ENCODE measurements at places on chromosomes 1 and 21. TPM values are rescaled to one million over a fixed set of nuclear protein-coding genes. Genes with fewer than 3 reads are reported as not detected.

The CFHR1 gene
- not detected for total RNA-seq

The RUNX3 gene
- 13.1 TPM for total RNA-seq

The PLA2G2C gene
- not detected for total RNA-seq

The SYT6 gene
- not detected for total RNA-seq

GRCh38 chr1:23559985-23560741 lies 862 bp upstream of the ID3 start:
- H3K27ac ChIP-seq = peak overlapping the region; percentile 94
- no peak for DNase-seq
- H3K27me3 ChIP-seq = no peaks in the 10 kb centered on the region
- H3K4me3 ChIP-seq = peak overlapping the region; percentile 76
- peaks cover 10% of the 10 kb centered on the region for H3K36me3 ChIP-seq
- peaks cover 59% of the 10 kb centered on the region for H3K4me1 ChIP-seq

DNA sequence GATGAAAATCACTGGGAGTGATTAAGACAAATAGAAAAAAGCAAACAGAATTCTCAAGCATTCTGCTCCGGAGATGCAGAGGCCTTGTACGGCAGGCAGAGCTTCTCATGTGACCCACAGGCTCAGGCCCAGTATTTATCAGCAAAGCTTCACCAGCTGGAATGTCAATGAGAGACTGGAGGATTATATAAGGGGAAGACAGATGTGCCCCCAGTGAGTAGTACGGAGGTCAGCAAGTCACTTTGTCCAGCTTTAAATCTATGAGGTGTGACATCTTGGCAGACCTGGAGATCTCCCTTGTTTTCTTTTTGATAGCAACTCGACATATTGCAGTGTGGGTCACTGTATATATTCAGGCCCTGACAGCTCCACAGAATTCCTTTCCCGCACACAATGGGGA lies 106.8 kb downstream of the HHIPL2 start:
- no peak overlapping the region for H3K4me3 ChIP-seq
- DNase-seq = no peak
- H3K27ac ChIP-seq = no peak overlapping the region
- H3K36me3 ChIP-seq = no peaks in the 10 kb centered on the region
- no peaks in the 10 kb centered on the region for H3K27me3 ChIP-seq
- H3K4me1 ChIP-seq = no peaks in the 10 kb centered on the region

DNA sequence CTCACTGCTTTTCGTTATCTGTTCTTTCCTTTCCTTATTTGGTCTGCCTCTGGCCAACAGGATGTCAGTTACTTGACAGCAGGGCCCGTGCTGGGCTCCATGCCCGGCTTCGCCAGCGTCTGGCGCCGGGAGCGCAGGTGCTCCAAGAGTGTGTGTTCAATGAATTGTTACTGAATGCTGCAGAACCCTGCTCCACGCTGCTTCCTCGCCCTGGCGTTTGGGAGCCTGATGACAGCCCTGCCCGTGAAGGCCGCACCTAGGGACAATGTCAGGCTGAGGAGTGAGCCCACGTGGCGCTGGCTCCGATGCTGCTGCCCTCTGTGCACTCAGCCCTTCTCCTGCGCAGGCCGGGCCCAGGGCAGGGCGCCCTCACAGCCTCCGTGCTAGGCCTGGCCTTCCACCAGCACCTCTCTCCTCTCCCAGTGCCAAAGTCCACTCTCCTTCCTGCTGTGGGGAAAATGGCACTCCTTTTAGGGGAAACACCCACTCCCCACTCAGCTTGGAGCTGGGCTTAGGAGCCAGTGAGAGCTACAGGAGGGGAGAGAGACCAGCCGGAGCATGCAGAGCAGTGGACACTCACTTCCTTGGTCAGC lies 51.4 kb downstream of the ACBD3 start:
- DNase-seq = peak; percentile 89
- H3K4me1 ChIP-seq = peaks cover 9% of the 10 kb centered on the region
- H3K36me3 ChIP-seq = no peaks in the 10 kb centered on the region
- H3K27me3 ChIP-seq = no peaks in the 10 kb centered on the region
- H3K4me3 ChIP-seq = no peak overlapping the region
- peak overlapping the region; percentile 17 for H3K27ac ChIP-seq

DNA sequence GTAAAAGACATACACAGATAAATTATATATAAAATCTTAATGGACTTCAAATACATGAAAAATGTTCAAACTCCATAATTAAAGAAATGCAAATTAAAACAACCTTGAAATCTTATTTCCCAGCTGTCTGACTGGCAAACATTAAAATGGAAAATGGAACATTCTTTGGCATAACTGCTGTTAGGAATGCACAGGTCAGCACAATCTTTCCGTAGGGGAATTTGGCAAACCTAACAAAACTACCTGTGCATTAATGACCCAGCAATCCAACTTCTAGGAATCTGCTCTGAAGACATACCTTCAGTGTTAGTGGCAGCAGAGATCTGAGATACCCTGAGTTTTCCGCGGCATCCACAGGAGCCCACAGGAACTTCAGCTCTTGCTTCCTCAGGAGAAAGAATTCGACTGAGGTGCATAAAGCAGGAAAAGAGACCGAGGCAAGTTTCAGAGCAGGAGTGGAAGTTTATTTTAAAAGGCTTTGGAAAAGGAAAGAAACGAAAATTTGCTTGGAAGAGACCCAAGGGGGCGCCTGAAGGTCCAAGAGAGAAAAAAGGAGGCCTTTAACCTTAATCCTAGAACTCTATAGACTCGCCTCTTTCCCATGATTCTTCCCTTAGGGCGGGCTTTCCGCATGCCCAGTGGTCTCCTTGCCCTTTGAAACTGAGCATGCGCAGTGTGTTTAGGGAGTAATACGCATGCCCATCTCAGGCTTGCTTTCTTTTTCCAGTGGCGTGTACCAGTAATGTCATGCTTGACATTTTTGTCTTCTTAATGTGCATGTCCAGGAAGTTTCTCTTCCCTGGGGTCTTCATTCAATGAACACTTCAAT lies 24.8 kb downstream of the LYPD8 start:
- DNase-seq = no peak
- H3K4me1 ChIP-seq = no peaks in the 10 kb centered on the region
- no peak overlapping the region for H3K27ac ChIP-seq

GRCh38 chr1:89104687-89105086 lies 21.2 kb downstream of the GBP2 start:
- H3K4me3 ChIP-seq = no peak overlapping the region
- H3K36me3 ChIP-seq = peaks cover 50% of the 10 kb centered on the region
- H3K4me1 ChIP-seq = no peaks in the 10 kb centered on the region
- no peak for DNase-seq
- H3K27ac ChIP-seq = no peak overlapping the region
- no peaks in the 10 kb centered on the region for H3K27me3 ChIP-seq

DNA sequence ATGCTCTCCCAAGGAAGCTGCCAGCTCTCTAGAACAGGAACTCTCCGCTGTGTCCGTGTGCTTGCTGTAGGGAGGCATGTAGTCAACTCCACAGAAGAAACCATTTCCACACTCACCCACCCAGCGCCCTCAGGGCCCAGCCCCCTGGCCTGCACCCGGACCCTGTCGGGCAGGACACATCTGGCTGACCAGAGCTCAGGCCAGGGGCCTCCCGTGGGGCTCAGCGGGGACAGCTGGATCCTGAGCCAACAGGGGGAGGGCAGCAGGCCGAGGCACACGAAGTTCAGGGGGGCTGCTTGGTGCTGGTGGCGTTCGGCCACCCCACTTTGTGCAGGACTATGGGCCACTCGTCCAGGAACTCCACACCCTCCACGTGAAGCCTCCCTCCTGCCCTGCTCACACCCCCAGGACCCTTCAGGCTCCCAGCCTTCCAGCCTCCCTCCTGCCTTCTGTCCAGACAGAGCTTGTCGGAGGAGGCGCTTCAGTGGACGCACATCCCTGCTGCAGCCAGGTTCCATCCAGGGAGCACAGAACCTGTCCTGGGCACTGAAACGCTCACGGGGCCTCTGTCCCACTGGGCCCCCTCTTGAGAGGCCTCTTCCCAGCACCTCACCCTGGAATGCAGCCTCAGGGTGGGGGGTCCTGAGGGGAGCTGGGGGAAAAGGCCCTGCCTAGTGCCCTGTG lies 15.0 kb upstream of the FAAP20 start:
- no peaks in the 10 kb centered on the region for H3K36me3 ChIP-seq
- no peaks in the 10 kb centered on the region for H3K27me3 ChIP-seq
- no peak overlapping the region for H3K4me3 ChIP-seq
- DNase-seq = peak; percentile 65
- peaks cover 67% of the 10 kb centered on the region for H3K4me1 ChIP-seq
- H3K27ac ChIP-seq = peak overlapping the region; percentile 4

DNA sequence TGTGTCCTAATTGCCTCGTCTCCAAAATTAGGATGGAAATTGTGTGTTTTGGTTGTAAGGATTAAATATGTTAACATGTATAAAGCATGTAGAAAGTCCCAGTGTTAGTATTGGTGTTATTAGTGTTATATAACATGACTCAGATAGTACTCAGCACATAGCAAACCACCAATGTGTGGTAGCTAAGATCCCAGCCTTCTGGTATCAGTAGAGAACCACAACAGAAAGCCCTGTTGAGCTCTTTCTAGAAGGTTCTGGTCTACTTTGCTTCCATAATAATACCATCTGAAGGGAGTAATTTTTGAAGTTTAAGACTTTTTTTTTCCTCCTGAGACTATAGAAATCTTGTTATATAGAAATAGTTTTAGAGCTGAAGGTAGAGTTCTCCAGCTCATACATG lies 259.3 kb upstream of the SGIP1 start:
- no peak for DNase-seq
- H3K27ac ChIP-seq = no peak overlapping the region
- H3K36me3 ChIP-seq = no peaks in the 10 kb centered on the region

GRCh38 chr21:16330082-16330907 lies 600.5 kb downstream of the USP25 start:
- H3K27me3 ChIP-seq = no peaks in the 10 kb centered on the region
- H3K36me3 ChIP-seq = no peaks in the 10 kb centered on the region
- no peak for DNase-seq

DNA sequence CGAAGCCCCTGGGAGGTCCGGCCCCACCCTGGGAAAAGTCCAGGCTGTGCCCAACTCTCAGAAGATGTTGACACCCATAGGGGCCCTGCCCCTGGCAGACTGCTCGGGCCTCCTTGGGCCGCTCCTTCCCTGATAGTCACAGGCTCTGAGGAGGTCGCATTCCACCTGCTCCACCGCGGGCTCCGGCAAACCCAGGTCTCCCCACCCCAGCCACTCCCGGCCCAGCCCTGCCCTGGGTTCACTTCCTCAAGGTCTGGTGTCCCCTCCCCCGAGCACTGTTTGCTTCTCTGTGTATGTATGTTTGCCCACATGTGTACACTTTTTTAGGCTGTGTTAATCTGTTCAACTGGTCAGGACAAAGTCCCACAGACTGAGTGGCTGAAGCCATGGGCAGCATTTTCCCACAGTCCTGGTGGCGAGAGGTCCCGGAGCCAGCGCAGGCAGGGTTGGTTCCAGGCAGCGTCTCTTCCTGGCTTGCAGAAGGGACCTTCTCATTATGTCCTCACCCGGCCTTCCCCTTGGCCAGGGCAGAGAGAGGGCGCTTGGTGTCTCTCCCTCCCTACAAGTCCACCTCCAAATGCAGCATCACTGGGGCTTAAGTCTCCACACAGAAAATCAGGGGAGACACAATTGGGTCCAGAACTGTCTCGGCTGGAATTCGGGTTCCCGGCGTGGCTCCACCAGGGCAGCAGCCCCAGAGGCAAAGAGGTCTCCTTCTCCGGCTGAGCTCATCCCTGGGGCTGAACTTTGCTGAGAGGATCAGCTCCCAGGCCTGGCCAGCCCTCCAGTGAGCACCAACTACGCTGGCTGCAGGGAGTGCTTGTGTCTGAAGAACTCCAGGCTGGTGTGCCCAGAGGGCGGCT lies 10.5 kb upstream of the PRXL2B start:
- H3K27me3 ChIP-seq = no peaks in the 10 kb centered on the region
- peaks cover 24% of the 10 kb centered on the region for H3K4me1 ChIP-seq
- peak overlapping the region; percentile 56 for H3K27ac ChIP-seq
- no peak overlapping the region for H3K4me3 ChIP-seq
- peak; percentile 69 for DNase-seq
- no peaks in the 10 kb centered on the region for H3K36me3 ChIP-seq
